Panc1 (cell line): ENCODE measurements at places on chromosomes 3 and 15. TPM values are rescaled to one million over a fixed set of nuclear protein-coding genes. Genes with fewer than 3 reads are reported as not detected.

- H3K36me3 ChIP-seq, result no peaks in the 10 kb centered on the region
- no peak for DNase-seq
Measured at GRCh38 chr3:175304404-175304803, 445.3 kb downstream of the NAALADL2 start.

DNA sequence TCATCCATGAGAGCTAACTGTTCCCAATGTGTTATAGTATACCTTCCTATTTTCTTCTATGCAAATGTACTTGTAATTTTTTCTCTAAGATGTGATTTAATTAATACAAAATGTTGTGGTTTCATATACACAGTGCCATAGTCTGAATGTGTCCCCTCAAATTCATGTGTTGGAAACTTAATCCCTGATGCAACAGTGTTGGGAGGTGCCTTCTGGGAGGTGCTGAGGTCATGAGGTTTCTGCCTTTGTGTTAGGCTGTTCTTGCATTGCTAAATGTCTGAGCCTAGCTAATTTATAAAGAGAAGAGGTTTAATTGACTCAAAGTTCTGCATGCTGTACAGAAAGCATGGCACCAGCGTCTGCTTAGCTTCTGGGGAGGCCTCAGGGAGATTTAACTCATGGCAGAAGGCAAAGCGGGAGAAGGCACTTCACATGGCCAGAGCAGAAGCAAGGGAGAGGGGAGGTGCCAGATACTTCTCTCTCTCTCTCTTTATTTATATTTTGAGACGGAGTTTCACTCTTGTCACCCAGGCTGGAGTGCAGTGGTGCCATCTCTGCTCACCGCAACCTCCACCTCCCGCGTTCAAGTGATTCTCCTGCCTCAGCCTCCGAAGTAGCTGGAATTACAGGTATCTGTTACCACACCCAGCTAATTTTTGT lies 34.7 kb upstream of the BNIP2 start:
- no peaks in the 10 kb centered on the region for H3K4me1 ChIP-seq
- no peak for DNase-seq
- H3K27ac ChIP-seq, result no peak overlapping the region

DNA sequence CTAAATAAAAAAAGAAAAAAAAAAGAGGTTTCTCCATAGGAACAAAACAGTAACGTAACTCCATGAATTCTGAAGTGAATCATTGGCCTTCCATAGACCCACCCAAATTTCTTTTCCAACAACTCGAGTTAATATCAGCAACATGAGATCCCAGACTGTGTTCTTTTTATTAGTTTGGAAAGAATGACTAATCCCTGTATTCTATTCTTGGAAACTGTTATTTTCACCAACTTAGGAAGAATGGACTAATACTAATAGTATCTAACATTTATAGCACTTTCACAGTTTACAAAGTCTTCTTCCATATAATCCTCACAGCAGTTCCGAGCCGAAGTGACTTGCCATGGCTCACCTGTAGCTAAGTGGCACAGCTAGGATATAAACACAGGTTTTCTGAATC lies 72.7 kb upstream of the SLC4A7 start:
- H3K4me1 ChIP-seq, result no peaks in the 10 kb centered on the region
- no peaks in the 10 kb centered on the region for H3K36me3 ChIP-seq

DNA sequence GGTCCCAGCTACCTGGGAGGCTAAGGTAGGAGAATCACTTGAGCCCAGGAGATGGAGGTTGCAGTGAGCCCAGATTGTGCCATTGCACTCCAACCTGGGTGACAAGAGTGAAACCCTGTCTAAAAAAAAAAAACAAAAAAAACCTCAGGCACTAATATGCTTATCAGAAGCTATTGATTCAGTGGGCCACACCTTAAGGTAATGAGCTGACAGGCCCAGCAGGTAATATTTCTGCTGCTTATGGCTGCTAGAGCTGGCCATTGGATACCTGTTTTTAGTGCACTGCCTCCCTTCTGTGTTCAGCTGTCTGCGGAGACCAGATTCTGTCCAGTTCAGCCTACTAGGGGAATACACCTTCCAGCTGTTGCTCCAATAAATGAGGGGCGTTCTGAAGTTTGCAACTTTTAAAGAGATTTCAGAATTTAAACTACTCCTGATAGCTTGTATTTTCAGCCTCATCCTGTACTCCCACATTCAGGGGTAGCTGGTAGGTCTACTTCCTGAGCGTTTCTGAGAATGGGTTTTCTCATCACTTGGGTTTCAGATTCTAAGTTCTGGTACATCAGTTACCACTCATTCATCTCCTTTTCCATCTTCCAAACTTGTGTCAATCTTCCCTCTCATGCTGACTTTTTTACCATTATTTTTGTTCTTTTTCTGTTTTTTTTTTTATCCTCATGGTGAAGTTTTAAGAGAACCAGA lies 69.0 kb downstream of the ATP11B start:
- H3K4me3 ChIP-seq, result no peak overlapping the region
- H3K36me3 ChIP-seq, result peaks cover 8% of the 10 kb centered on the region; the same call in 1 of the 2 replicates
- no peaks in the 10 kb centered on the region for H3K4me1 ChIP-seq
- no peaks in the 10 kb centered on the region for H3K27me3 ChIP-seq
- no peak for DNase-seq

GRCh38 chr15:93307513-93307912 lies 218.5 kb upstream of the RGMA start:
- no peak overlapping the region for H3K27ac ChIP-seq
- no peak overlapping the region for H3K4me3 ChIP-seq
- DNase-seq, result no peak

DNA sequence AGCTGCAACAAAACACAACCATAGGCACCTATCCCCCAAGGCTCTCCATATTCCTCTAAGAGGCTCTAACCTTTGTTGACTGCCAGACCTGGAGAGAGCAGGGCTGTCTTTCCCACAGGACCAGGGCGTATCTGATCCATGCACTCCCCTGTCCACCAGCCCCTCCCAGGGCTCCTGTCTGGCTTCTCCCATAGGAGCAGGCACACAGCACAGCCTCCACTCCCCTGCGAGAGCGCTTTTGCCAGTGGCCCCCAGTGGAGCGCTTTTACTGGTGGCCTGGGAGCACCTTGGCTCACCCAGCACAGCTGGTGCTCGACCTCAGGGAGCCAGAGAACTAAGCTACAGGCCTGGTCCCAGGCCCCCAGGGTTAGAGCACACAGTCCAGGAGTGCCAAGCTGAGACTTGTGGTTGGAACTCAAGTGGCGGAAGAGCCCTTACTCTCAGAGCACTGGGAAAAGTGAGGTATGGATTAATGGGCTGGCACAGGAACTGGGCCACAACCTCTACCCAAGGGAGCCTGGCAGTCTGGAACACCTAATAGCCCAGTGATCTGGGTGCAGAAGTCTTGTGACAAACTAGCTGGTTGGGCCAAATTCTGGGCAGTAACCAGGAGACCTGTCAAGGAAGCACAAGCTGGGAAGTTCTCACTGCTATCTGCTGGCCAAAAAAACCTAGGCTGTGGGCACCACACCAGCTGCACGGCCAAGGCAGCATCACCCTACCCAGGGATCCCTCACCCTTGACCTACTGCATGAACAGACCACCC lies 79.6 kb downstream of the PPP2R3A start:
- DNase-seq, result no peak
- no peak overlapping the region for H3K4me3 ChIP-seq
- no peaks in the 10 kb centered on the region for H3K36me3 ChIP-seq
- no peak overlapping the region for H3K27ac ChIP-seq

The RTP1 gene
- total RNA-seq, result not detected

The NOX5 gene
- total RNA-seq, result 0.26 TPM

The ARGFX gene
- not detected for total RNA-seq

The IGSF10 gene
- total RNA-seq, result 0.10 TPM

The ATP13A5 gene
- not detected for total RNA-seq
